ENCODE measurements at places on chromosomes 4 and X.

- no peaks in the 10 kb centered on the region for H3K36me3 ChIP-seq
- H3K4me1 ChIP-seq: no peaks in the 10 kb centered on the region
- H3K27me3 ChIP-seq: no peaks in the 10 kb centered on the region
- DNase-seq: no peak
- no peak overlapping the region for H3K4me3 ChIP-seq
- H3K27ac ChIP-seq: no peak overlapping the region
These were observed 23.5 kb upstream of the CEP135 start for GRCh38 chr4:55925241-55925640.

DNA sequence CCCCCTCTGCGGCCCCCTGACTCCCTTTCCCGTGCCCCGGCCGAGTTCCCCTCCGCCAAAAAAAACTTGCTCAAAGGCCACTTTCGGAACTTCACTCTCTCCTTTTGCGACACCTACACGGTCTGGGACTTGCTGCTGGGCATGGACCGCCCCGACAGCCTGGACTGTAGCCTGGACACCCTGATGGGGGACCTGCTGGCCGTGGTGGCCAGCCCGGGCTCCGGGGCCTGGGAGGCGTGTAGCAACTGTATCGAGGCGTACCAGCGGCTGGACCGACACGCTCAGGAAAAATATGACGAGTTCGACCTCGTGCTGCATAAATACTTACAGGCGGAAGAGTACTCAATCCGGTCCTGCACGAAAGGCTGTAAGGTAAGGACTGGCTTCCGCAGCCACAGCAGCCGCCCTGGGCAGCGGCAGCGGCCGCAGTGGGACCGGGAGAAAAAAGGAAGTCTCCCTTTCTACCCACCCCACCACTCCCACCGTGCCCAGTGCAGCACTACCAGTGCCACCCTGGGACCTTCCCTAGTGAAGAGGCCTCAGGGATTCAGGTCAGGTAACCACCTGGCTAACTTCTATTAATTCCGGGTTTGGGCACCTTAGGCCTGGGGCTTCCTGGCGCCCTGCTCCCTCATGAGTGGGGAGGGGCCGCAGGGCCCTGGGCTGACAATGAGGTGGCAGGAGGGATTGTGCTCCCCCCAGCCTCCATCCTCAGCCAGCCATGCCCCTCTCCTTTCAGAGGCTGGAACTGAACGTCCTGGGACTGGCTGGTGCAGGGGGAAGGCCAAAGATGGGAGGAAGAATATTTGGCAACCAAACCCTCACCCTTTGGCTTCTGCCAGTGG is 1.9 kb downstream of the NALF2 start:
- H3K4me1 ChIP-seq: no peaks in the 10 kb centered on the region
- DNase-seq: no peak
- no peak overlapping the region for H3K4me3 ChIP-seq

GRCh38 chr4:118086344-118086743 is 52.1 kb downstream of the NDST3 start:
- H3K4me3 ChIP-seq: no peak overlapping the region
- H3K27me3 ChIP-seq: no peaks in the 10 kb centered on the region
- no peaks in the 10 kb centered on the region for H3K36me3 ChIP-seq

DNA sequence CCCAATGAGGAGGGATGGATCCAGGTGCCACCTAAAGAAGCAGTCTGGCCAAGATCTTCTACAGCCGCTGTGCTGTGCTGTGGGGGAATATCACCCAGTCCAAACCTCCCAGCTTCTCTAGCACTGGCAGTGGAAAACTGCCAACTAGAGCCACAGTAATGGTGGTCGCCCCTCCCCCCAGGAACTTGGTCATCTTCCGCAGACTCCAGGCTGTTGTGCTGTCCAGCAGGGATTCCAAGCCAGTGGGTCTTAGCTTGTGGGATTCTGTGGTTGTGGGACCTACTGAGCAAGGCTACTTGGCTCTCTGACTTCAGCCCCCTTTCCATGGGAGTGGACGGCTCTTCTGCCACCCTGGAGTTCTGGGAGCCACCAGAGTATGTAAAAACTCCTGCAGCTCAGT is 18.2 kb downstream of the GPRASP1 start:
- H3K4me1 ChIP-seq: no peaks in the 10 kb centered on the region
- DNase-seq: no peak
- H3K27me3 ChIP-seq: peaks cover 2% of the 10 kb centered on the region
- no peak overlapping the region for H3K27ac ChIP-seq
- H3K4me3 ChIP-seq: no peak overlapping the region

DNA sequence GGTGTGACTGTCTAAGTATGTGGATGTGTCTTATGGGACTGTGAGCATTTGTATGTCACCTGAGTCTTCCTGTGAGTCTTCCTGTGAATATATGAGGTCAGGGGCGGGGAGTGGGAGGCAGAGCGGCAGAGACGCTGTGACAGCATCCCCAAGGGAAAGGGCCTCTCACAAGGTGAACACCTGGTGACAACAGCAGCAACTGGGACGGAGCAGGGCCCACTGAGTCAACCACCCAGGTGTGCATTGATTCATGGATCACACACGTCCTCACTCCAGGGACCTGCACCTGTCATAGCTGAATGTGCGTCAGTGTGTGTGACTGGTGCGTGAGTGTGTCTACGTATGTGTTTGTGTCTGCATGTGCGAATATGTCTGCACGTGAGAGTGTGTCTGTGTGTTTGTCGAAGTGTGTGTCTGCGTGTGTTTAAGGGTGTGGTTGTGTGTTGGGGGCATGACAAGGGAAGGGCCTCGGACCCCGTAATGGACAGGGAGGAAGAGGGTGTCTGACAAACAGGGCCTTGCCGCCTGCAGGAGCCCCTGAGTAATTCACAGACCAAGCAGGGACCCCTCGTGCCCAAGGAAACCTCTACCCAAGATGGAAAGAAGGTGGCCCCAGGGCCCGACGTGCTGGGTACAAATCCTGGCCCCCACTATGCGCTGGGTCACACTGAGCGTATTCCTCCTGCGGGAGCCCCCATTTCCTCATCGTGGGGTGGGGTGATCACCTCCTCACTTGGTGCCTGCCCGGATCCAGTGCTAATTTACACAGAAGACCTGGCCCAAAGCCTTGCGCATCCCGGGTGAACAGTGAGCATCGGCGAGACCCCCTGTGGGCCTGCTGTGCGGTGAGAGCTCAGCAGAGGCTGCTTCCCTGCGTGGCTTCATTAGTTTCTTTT is 76.7 kb downstream of the ABLIM2 start:
- no peak overlapping the region for H3K27ac ChIP-seq
- no peaks in the 10 kb centered on the region for H3K36me3 ChIP-seq
- peaks cover 1% of the 10 kb centered on the region for H3K27me3 ChIP-seq
- H3K4me3 ChIP-seq: no peak overlapping the region
- no peaks in the 10 kb centered on the region for H3K4me1 ChIP-seq

GRCh38 chr4:147318586-147318985 is 162.3 kb upstream of the EDNRA start:
- no peaks in the 10 kb centered on the region for H3K4me1 ChIP-seq
- no peak overlapping the region for H3K27ac ChIP-seq
- no peak for DNase-seq
- no peaks in the 10 kb centered on the region for H3K36me3 ChIP-seq
- no peak overlapping the region for H3K4me3 ChIP-seq

GRCh38 chrX:112668476-112669409 is 11.0 kb downstream of the LHFPL1 start:
- no peak for DNase-seq
- H3K27me3 ChIP-seq: no peaks in the 10 kb centered on the region
- H3K36me3 ChIP-seq: no peaks in the 10 kb centered on the region
- H3K27ac ChIP-seq: no peak overlapping the region
- H3K4me1 ChIP-seq: peaks cover 3% of the 10 kb centered on the region

DNA sequence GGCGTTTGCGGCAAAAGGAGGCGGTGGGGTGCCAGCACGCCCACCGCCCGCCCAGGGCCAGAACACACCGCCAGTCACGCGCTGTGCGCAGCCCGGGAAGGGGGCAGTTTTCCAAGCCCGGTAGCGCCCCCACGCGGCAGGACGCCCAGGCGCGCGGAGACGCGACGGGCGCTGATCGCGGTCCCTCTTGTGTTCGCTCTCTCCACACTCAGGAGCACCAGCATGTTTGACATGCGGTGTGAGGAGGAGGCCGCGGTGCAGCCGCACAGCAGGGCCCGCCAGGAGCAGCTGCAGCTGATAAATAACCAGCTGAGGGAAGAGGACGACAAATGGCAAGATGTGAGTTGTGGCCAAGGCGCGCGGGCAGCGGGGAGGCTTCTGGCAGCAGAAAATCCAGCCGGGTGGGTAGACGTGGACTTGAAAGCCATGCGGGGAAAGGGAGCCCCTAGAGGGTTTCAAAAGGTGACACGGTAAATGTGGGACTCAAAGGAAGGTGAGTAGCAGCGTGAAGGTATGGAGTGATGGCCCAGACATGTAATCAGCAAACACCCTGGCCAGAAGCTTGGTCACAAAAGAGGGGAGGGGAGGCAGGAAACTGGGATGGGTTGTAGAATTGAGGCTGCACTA is 104.1 kb downstream of the PHOX2B start:
- H3K4me3 ChIP-seq: no peak overlapping the region
- DNase-seq: no peak
- peaks cover 4% of the 10 kb centered on the region for H3K27me3 ChIP-seq

- no peaks in the 10 kb centered on the region for H3K36me3 ChIP-seq
- H3K4me3 ChIP-seq: no peak overlapping the region
- H3K4me1 ChIP-seq: no peaks in the 10 kb centered on the region
- no peaks in the 10 kb centered on the region for H3K27me3 ChIP-seq
- DNase-seq: no peak
These were observed 53.5 kb upstream of the PCDH10 start for GRCh38 chr4:133095591-133095990.

- no peak overlapping the region for H3K4me3 ChIP-seq
- H3K27me3 ChIP-seq: peaks cover 6% of the 10 kb centered on the region
- H3K27ac ChIP-seq: no peak overlapping the region
- no peaks in the 10 kb centered on the region for H3K36me3 ChIP-seq
- no peaks in the 10 kb centered on the region for H3K4me1 ChIP-seq
These were observed 57.6 kb downstream of the PLAC1 start for GRCh38 chrX:134600714-134601113.

GRCh38 chr4:7379719-7380118 is 55.0 kb downstream of the PSAPL1 start:
- H3K4me1 ChIP-seq: peaks cover 13% of the 10 kb centered on the region
- no peak for DNase-seq
- H3K4me3 ChIP-seq: no peak overlapping the region
- no peaks in the 10 kb centered on the region for H3K36me3 ChIP-seq

GRCh38 chr4:40448875-40449274 is 113.7 kb downstream of the CHRNA9 start:
- no peak overlapping the region for H3K4me3 ChIP-seq
- H3K36me3 ChIP-seq: no peaks in the 10 kb centered on the region
- H3K4me1 ChIP-seq: peaks cover 6% of the 10 kb centered on the region

GRCh38 chrX:39214387-39215126 is 413.3 kb downstream of the MID1IP1 start:
- no peak overlapping the region for H3K4me3 ChIP-seq
- peaks cover 2% of the 10 kb centered on the region for H3K27me3 ChIP-seq
- no peaks in the 10 kb centered on the region for H3K4me1 ChIP-seq

DNA sequence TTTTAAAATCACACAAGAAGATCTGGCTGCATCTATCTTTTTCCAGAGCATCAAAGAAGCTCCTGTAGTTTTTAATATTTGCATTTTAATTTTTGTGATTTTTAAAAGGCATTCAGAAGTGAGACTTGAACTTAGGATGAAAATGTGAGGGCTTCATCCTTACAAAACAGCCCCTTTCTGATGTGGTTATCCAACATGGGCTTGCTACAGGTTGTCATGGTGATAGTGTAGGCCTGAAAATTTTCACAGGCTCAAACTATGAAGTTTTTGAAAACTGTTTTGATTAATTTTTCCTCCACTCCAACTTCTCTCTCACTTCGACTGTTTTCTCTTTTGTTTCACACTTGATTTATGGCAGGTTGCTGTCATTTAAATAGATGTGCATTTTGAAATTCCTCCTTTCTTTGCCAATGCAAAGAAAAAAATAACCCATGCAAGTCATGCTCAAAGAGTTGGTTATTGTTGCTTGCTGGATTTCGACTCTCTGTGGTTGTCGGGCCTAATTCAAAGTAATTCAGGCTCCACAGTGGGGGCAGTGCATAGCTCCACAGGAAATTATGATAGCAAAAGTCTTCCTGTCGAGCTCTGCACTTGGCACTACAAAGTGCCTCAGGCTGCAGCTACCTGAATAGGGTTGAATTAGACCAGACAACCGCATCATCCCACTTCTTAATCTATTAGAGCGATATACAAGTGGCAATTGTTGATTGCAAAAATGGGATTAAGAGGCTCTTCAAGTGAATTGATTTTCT is 201.0 kb upstream of the GPR101 start:
- H3K4me1 ChIP-seq: no peaks in the 10 kb centered on the region
- H3K36me3 ChIP-seq: no peaks in the 10 kb centered on the region
- peaks cover 1% of the 10 kb centered on the region for H3K27me3 ChIP-seq

DNA sequence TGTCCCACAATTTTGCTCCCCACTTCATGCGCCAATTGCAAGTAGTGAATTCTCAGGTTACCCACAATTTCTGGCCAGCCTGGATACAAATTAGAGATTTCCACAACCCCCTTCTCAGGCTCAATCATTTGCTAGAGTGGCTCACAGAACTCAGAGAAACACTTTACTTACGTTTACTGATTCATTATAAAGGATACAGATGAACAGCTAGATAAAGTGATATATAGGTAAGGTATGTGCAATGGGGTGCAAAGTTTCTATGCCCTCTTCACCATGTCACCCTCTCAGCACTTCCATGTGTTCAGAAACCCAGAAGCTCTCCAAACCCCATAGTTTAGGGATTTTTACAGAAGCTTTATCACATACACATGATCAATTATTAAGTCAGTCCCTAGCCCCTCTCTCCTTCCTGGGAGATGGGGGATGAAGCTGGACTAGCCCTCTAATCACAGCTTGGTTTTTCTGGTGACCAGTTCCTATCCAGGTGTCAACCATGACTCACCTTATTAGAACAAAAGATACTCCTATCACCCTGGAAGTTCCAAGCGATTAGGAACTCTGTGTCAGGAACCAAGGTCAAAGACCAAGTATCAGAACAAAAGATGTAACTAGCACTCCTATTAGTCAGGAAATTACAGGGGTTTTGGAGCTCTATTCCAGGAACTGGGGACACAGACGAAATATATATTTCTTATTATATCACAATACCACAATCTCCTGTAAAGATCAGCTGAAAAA is 33.5 kb upstream of the PRRG1 start:
- H3K4me3 ChIP-seq: no peak overlapping the region
- H3K27ac ChIP-seq: no peak overlapping the region
- DNase-seq: no peak
- no peaks in the 10 kb centered on the region for H3K4me1 ChIP-seq
- peaks cover 2% of the 10 kb centered on the region for H3K27me3 ChIP-seq

DNA sequence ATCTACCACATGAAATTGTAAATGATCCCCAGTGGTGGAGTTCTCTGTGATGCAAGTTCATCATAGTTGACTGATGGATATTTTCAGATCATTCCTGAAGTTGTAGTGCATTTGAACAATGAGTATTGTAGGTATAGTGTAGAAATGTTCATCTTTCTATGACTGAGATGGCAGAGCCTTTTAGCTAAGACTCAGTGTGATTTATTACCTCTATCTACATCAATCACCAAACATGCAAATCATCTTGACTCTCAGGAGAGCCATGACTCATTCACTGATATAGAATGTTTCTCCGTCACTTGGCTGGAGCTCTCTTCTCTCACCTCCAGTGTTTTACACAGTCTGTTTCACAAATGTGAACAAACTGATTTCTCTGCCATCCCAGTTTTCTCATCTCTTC is 392.6 kb downstream of the IL1RAPL1 start:
- H3K4me3 ChIP-seq: no peak overlapping the region
- H3K4me1 ChIP-seq: no peaks in the 10 kb centered on the region
- no peak overlapping the region for H3K27ac ChIP-seq
- no peaks in the 10 kb centered on the region for H3K36me3 ChIP-seq

- DNase-seq: no peak
- H3K4me1 ChIP-seq: peaks cover 2% of the 10 kb centered on the region
- no peaks in the 10 kb centered on the region for H3K36me3 ChIP-seq
- no peaks in the 10 kb centered on the region for H3K27me3 ChIP-seq
- H3K27ac ChIP-seq: no peak overlapping the region
These were observed 84.7 kb downstream of the SCD5 start for GRCh38 chr4:82713856-82714255.

Data from immature natural killer cell (primary cell).